Caudate nucleus (tissue), 63 donors: ENCODE measurements at places on chromosomes 1 and 21.

- DNase-seq, result no peak
Observed at GRCh38 chr1:160377585-160378206, 10.8 kb downstream of the NHLH1 start.

DNA sequence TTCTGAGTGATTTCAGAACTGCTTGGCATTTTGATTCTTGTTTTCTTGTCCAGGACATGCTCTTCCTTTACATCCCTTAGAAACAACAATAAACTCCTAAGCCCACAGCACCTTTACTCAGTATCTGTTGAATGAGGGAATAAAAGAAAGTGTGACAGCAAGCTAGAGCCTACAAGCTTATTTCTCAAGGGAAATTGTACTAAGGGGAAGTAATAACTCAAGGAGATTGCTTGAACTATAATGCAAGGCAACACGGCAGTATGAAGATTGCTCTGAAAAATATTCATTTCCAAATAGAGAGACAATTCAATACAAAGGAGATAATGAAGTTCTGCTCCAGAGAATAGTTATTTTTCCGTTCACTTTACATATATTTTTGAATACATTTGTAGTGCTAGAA lies 6.5 kb downstream of the OR6P1 start:
- no peak for DNase-seq

GRCh38 chr1:27544834-27545233 lies 54.9 kb upstream of the WASF2 start:
- DNase-seq, result no peak

- no peak for DNase-seq
Observed at GRCh38 chr1:153348511-153349362, at the start of gene PGLYRP4. TSS of gene PGLYRP4 (minus strand) at chr1:153348841. CDS start at chr1:153347932, 909 bp downstream.
